ENCODE measurements at places on chromosomes 12 and 14.

- no peak for DNase-seq
Observed at GRCh38 chr14:32217301-32217700, 14.2 kb upstream of the RNU6-8 start.

DNA sequence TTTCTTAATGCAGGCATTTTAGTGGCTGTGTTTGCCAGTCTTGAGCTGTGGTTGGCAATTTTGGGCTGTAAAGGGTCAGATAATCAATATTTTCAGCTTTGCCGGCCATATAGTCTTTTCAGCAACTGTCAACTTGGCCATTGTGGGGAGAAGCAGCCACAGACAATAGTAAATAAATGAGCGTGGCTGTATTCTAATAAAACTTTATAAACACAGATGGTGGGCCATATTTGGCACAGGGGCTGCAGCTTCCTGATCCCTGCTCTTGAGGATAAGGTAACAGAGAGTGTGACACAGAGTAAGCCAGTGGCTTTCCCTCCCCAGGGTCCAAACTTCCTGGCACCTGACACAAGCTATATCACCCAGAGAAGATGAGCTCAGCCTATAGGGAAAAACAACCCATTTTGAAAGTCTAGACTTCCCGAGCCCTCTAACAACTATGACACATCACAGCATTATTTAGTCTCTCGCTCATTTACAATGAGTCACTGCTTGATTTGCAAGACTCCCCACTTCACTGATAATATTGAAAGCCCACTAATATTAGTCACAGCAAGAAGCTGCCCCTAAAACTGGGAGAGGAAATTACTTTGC lies 163.1 kb upstream of the TMPO start:
- no peak for DNase-seq

GRCh38 chr14:36111822-36112583 lies 64.5 kb downstream of the PTCSC3 start:
- DNase-seq: no peak

DNA sequence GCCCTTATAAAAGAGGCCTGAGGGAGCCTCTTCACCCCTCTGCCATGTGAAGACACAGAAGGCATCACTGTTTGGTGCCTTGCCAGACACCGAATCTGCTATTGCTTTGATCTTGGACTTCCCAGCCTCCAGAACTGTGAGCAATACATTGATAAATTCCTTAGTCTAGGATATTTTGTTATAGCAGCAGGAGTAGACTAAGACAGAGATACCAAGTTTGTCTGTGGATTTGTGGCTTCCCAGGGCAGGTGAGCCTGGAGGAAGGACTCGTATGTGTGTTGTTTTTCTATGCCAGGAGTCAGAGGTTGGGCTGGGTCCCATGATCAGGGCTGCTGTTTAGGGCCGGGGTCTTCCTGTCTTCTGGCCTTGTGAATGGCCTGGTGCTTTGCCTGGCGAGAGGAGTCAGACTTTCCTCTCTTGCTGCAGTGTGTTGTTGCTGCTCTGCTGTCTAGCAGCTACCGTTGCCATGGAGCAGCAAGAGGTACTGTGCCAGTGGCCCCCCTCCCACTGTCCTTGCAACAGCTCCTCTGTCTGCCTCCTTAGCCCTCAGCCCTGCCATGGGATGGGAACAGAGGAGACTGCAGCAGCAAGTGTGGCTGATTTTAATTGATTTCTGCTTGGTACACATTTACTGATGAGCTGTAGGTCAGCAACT lies 111.2 kb downstream of the CHST11 start:
- DNase-seq: no peak

- no peak for DNase-seq
Observed at GRCh38 chr12:131843527-131843926, 15.3 kb downstream of the MMP17 start.

GRCh38 chr12:66945189-66945817 lies 266.4 kb upstream of the GRIP1 start:
- DNase-seq: no peak

- no peak for DNase-seq
Observed at GRCh38 chr12:97336900-97337751, 125.5 kb upstream of the RMST start.

- no peak for DNase-seq
Observed at GRCh38 chr14:36946872-36947271, 225.5 kb downstream of the SLC25A21 start.

- no peak for DNase-seq
Observed at GRCh38 chr12:50174971-50175715, 8.0 kb upstream of the CERS5 start.

GRCh38 chr14:83988275-83988674 lies 1541.7 kb upstream of the FLRT2 start:
- DNase-seq: no peak

DNA sequence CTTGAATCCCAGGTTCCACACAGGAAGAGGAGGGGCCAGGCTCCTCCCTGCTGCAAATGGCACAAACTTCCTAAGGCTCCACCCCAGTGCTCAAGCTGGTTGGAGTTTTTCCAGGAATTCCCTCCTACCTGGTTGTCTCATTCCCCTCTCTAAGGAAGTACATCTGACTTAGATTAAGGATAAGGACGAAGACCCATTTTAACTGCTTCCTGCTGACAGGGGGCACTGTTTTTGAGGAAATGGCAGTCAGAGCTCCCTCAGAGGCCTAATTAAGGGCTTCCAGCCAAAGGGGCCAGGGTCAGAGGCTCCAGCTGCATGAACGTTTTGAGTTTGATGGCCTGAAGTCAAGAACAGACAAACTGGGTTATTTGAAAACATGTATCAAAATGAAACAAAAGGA lies 1084.7 kb downstream of the SLC6A15 start:
- no peak for DNase-seq

DNA sequence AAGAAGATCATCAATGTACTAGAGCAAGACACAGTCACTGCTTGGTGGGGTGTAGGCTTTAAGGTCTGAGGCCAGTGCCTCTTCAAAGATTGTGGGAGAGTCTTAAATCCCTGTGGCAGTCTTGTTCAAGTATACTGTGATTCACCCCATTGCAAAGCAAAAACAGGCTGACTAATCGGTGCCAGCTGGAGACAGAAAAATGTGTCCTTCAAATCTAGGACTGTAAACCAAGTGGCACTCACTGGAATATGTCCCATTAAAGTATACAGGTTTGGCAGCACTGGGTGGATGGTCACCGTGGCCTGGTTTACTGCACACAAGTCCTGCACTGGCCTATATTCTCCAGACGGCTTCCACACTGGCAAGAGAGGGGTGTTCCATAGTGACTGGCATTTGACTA lies 1315.3 kb downstream of the TMEM121 start:
- DNase-seq: no peak

- no peak for DNase-seq
Observed at GRCh38 chr14:77303417-77304156, 17.1 kb downstream of the POMT2 start.

- DNase-seq: no peak
Observed at GRCh38 chr12:74725154-74725553, 187.5 kb downstream of the ATXN7L3B start.

DNA sequence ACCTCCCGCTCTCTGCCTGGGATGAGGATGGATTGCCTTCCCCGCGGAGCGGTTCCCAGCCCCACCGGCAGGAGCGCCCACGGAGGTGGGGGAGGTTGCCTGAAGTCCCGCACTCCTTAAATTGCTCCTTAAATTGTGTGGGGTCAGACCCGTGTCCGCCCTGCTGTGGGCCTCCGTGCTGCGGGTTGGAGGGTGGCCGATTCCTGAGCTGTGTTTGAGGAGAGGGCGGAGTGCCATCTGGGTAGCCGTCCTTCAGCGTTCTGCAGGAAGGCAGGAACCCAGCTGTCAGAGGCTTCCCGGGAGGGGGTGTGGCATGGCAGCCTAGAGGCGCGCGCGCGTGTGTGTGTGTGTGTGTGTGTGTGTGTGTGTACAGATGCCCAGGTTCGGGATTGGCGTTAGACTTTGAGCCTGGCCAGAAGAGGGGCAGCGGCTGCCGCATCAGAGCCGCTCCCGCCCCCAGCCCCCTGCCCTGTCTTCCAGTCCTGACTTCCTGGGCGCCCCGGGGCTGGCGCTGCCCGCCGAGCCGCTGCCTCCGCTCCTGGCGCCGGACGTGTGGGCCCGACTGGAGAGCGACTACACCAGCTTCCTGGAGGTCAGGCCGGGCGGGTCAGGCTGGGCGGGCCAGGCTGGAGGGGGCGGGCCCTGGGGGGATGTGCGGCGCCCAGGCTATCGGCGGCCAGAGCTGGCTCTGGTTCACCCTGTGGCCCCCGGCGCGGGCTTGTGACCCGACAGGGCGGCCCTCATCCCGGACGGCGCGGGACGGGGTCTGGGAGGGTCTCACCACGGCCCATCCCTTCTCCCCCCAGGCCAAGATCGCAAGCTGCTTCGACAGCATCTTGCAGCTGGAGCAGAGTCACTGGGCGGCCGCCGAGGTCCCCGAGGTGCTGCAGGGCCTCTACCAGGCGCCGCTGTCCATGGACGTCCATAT lies 9.2 kb downstream of the EXOC3L4 start:
- no peak for DNase-seq

GRCh38 chr12:131389054-131390013 lies 321.6 kb upstream of the SFSWAP start:
- DNase-seq: no peak

DNA sequence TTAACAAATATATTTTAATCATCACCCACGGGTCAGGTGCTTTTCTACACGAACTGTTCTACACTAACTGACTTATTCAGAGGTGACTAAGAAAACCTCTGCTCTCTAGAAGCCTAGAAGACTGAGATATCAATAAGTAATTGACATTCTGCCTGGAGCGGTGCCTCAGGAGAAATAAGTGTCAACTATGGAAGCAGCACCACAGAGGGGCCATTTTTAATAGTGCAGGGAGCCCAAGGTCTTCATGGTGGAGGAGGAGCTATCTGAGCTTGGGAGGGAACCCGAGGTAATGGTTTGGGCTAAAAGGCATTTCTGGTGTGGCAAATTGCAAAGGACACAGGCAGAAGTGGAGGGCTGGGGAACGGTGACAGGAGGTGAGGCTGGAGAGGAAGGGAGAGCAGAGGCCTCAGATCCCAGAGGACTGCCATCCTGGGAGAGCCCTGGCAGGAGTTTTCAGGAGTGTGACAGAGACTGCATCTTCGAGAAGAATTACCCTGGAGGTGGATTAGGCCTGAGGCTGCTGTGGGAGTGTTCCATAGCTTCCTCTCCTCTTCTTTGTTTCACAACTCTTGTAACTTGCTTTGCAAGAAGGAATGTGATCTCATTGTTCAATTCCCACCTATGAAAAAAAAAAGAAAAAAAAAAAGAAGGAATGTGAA lies 123.1 kb downstream of the NPAS3 start:
- DNase-seq: no peak

- no peak for DNase-seq
Observed at GRCh38 chr12:16043480-16043879, 132.3 kb downstream of the DERA start.

GRCh38 chr12:54631988-54632728 lies 2.5 kb downstream of the LACRT start:
- peak; percentile 8 for DNase-seq

DNA sequence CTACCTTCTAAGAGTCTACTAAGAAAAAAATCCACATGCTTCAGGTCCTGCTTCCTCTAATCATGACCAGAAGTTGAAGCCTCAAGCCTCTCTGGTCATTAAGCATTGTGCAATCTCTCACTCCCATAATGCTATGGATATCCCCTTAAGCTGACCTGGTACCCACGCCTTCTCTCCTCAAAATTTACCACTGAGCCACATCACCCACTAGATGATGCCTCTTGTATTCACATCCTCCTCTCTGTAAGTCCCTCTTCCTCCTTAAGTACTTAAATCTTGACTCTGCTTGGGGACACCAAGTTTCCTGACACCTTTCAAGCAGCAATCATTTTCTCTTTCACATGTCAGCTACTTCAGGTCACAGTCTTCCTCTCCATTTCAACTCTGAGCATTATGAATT lies 9.8 kb downstream of the GALNT4 start:
- DNase-seq: no peak

DNA sequence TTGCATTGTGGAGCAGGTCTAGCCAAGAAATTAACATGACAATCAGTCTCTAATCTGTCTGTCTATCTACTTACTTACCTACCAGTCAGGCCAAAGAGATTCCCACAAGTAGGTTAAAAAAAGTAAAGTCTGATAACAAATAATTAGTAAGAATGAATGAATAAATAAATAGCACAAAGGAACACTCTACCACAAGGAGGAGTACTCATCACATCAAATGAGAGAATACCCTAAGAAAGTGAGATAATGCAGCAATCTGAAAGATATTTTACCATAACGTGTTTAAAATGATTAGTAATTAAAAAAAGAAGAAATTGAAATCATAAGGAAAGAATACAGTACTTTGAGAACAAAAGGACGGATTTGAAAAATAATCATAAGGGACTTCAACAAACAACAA lies 187.2 kb downstream of the SYNE2 start:
- no peak for DNase-seq

GRCh38 chr12:55955800-55956508 lies 9.9 kb downstream of the PMEL start:
- peak; percentile 71 for DNase-seq

All from activated CD8-positive, alpha-beta memory T cell treated with anti-CD3 and anti-CD28 coated beads, Interleukin-2, amount 50 U/mL, for 48 hours (primary cell).